ENCODE measurements at places on chromosomes 3 and 15.

DNA sequence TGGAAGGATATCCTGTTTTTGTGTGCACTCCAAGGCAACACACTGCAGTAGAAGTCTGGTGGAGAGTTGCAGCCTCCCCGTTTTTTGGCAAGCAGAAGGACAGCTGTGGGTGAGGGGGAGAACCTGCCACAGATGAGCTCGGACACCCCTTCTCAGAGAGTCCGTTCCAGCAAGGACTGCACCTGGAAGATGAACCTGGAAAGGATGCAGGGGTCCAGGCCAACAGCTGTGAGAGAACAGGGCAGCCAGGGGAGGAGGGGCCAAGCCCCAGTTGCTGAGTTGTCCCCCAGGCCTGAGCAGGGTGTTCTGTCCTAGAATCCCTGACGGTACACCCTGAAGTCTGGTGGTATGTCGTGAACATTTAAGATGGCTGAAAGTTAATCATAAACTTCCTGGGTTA is 30.2 kb downstream of the ZXDC start:
- no peak for DNase-seq

DNA sequence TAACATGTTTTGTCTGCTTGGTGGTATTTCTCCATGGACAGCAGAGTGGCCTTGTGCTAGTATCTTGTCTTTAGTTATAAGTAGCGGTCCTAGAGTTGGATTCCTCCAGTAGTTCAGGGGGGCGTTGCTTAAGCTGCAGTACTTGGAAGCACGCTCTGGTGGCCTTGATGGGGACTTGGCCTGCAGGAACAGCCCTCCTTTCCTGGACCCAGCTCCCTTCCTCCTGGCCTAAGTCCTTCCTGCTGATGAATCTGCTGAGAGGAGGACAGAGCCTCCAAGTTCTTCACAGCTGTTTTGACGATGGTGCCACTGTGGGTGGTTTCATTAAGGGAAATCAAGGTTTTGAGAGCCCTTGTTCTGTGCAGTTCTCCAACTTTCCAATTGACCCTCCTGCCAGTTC is 38.6 kb upstream of the SEC22A start:
- DNase-seq = no peak

DNA sequence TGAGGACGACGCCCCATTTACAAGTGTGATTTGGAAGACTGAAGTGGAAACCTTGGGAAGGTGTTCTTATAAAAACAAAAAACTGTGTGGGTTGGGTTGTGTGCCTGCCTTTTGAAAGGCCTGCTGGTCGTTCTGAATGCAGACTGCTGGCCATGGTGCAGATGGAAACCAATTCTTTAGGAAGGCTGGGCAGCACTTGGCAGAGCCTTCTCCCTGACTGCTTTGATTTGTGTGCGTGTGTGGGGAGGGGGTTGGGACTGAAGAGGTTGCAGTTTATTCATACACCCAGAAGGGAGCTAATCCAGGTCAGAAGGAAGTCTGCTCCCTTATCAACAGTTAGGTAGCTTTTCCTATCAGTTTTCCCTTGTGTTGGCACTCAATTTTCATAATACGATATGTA is 288.7 kb downstream of the SOX2 start:
- DNase-seq = no peak

GRCh38 chr3:67357610-67358458 is 296.6 kb downstream of the SUCLG2 start:
- no peak for DNase-seq

DNA sequence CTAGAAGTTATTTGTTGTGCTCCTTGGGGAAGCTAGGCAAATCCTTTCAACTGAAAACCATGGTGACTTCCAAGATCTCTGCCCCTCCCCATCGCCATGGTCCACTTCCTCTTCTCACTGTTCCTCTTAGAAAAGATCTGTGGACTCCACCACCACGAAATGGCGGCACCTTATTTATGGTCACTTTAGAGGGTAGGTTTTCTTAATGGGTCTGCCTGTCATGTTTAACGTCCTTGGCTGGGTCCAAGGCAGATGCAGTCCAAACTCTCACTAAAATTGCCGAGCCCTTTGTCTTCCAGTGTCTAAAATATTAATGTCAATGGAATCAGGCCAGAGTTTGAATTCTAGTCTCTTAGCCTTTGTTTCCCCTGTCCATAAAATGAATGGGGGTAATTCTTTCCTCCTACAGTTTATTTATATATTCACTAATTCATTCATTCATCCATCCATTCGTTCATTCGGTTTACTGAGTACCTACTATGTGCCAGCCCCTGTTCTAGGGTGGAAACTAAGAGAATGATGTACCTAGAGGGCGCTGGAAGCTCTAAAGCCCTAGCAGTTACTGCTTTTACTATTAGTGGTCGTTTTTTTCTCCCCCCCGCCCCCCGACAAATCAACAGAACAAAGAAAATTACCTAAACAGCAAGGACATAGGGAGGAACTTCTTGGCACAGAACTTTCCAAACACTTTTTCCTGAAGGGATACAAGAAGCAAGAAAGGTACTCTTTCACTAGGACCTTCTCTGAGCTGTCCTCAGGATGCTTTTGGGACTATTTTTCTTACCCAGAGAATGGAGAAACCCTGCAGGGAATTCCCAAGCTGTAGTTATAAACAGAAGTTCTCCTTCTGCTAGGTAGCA is 657 bp downstream of the PATL2 start:
- no peak for DNase-seq

DNA sequence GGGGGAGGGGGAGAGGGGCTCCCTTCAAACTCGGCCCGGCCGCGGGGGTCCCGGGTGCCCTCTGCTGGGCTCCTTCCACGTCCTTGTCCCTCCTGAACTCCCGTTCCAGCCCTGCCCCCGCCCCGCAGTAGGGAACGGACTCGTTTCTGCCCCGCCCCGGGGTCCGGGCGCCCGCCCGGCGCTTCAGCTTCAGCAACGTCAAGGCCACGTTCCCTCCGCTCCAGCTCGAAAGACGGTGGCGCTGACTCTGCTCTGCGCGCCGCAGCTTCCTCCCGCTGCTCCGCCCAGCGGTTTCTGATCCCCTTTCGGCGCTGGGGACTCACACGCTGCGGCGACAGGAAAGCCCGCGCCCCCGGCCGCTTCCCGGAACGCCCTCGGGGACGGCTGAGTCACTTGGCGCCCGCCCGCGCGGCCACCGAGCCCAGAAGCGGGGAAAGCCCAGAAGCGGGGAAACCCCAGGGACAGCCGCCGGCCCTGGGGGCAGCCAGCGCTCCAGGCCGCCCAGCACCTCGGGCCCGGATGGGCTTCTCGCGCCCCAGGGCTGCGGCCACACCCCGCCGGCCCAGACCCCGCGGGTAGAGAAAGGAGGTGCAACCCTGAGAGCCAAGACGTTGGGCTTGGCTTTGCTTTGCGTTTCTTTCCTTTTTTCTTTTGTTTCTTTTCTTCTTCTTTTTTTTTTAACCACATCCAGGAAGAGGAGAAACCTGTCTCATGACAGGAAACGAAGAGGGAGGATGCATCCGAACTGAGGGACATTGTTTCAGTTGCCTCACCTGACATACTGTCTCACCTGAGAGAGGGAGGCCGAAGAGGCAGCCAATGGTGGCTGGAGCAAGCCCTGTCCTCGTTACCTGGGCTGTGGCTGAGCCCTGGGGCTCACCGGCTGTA is 28.9 kb downstream of the ARHGAP31 start:
- DNase-seq = no peak

GRCh38 chr15:23022156-23022555 is 17.2 kb downstream of the TUBGCP5 start:
- no peak for DNase-seq

DNA sequence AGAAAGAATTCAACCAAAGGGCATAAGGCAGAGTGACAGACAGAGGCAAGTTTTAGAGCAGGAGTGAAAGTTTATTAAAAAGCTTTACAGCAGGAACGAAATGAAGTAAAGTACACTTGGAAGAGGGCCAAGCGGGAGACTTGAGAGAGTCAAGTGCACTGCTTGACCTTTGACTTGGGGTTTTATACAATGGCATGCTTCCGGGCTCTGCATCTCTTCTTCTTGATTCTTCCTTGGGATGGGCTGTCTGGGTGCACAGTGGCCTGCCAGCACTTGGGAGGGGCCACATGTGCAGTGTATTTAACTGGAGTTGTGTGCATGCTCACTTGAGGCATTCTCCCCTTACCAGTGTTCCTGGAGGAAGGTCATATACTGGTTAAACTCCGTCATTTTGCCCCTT is 30.4 kb upstream of the KLHL25 start:
- no peak for DNase-seq

GRCh38 chr3:16460886-16461285 is 52.6 kb downstream of the RFTN1 start:
- no peak for DNase-seq

GRCh38 chr3:39637807-39638206 is 170.3 kb downstream of the MOBP start:
- no peak for DNase-seq

- no peak for DNase-seq
These were observed 48.5 kb upstream of the BCHE start for GRCh38 chr3:165885558-165886270.

All from HS-27A (cell line).